ENCODE measurements at places on chromosomes 5 and 9. TPM values are rescaled to one million over a fixed set of nuclear protein-coding genes. Genes with fewer than 3 reads are reported as not detected.

The FOXD4L5 gene
- 0.20 TPM for total RNA-seq

The LCN1 gene
- total RNA-seq, result not detected

The IFNA13 gene
- total RNA-seq, result not detected

The SPINK4 gene
- total RNA-seq, result 1.4 TPM

The ITK gene
- total RNA-seq, result 0.64 TPM

The IFNA8 gene
- not detected for total RNA-seq

The TSSK1B gene
- 0.06 TPM for total RNA-seq

The TMOD1 gene
- total RNA-seq, result 16.0 TPM

The CFAP157 gene
- total RNA-seq, result 0.39 TPM

The ACTBL2 gene
- not detected for total RNA-seq

The EEIG1 gene
- 85.4 TPM for total RNA-seq

The SMIM33 gene
- total RNA-seq, result not detected

The SLC45A2 gene
- total RNA-seq, result 0.18 TPM

The CNTNAP3 gene
- 0.42 TPM for total RNA-seq

The SLCO4C1 gene
- 0.63 TPM for total RNA-seq

The CCDC112 gene
- total RNA-seq, result 4.2 TPM

The SLF1 gene
- total RNA-seq, result 1.7 TPM

The CDHR2 gene
- total RNA-seq, result 0.26 TPM

The PCDHGB1 gene
- 3.2 TPM for total RNA-seq

The UBE2R2 gene
- 33.1 TPM for total RNA-seq

The GRXCR2 gene
- total RNA-seq, result not detected

The ADAMTS12 gene
- total RNA-seq, result 0.31 TPM

The CNTFR gene
- 0.31 TPM for total RNA-seq

The NDUFA8 gene
- 13.2 TPM for total RNA-seq

The PLCXD3 gene
- 3.5 TPM for total RNA-seq

The HNRNPAB gene
- 45.4 TPM for total RNA-seq

The SLC12A7 gene
- 17.4 TPM for total RNA-seq

The C9orf153 gene
- not detected for total RNA-seq

The RAB24 gene
- total RNA-seq, result 34.5 TPM

The TTC16 gene
- total RNA-seq, result not detected

The MLANA gene
- total RNA-seq, result not detected

The GPX3 gene
- total RNA-seq, result 26.7 TPM

The OTULINL gene
- 10.9 TPM for total RNA-seq

The NME5 gene
- 2.4 TPM for total RNA-seq

The ASPN gene
- total RNA-seq, result 16.5 TPM

The BTNL9 gene
- 5.3 TPM for total RNA-seq

The PCDHB11 gene
- total RNA-seq, result 4.5 TPM

The FOXD4L6 gene
- not detected for total RNA-seq

The DDX4 gene
- total RNA-seq, result 0.56 TPM

The CA9 gene
- total RNA-seq, result 2.7 TPM

The SELENOP gene
- total RNA-seq, result 51.5 TPM

The FAXDC2 gene
- 4.8 TPM for total RNA-seq

The IL13 gene
- not detected for total RNA-seq

The GABRA6 gene
- not detected for total RNA-seq

The RASGRF2 gene
- 2.0 TPM for total RNA-seq

The ELAVL2 gene
- total RNA-seq, result not detected

The OGN gene
- 4.0 TPM for total RNA-seq

The PCDHB14 gene
- total RNA-seq, result 2.6 TPM

The PCDHB8 gene
- 2.6 TPM for total RNA-seq

The CYSRT1 gene
- total RNA-seq, result not detected

The PLPP7 gene
- 1.8 TPM for total RNA-seq

The DELE1 gene
- 32.1 TPM for total RNA-seq

The CTXN3 gene
- not detected for total RNA-seq

The MARCOL gene
- total RNA-seq, result not detected
